Effector memory CD4-positive, alpha-beta T cell (primary cell): ENCODE measurements at places on chromosomes 11 and 22.

GRCh38 chr11:111176603-111177002 is 68.9 kb upstream of the POU2AF2 start:
- DNase-seq, result no peak

DNA sequence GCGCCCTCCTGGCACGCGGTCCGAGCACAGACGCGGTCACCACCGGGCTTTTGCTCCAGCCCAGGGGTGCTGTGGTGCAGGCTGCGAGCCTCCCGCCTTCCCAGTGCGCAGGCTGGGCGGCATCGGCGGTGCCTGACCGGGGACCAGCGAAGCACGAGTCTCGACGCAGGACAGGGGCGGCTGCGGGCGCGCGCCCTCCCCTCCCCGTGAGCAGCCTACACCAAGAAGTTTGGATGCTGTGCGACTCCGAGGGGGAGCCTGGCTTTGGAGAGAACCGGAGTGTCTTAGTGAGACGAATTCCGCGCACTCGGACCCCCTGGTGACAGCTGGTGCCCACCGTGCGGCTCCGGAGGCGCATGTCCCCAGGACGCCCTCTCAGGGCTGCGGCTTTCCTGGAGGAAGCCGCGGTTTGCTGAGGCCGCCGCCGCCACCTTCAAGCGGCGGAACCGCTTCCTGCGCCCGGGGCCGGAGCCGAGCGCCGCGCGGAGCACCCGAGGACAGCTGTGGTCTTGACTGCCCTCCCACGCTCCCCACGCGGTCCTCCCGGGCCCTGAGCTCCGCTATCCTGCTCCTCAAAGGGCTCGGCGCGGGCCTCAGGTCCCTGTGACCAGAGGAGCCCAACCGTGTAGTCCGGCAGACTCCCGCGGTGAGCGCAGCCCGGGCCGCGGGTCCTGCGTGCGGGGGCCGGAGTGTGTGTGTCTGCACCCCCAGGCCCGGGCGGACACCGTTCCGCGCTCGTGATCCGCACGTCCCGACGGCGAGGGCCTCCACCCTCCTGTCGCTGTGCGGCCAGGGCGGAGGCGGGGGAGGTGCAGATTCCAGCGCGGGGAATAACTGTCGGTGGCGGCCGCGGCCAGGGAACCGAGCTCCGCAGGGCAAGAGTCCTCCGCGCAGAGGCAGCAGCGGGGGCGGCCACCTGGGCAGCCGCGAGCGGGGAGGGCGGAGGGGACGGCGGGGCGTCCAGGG is 1.7 kb downstream of the FGF3 start:
- DNase-seq, result no peak

DNA sequence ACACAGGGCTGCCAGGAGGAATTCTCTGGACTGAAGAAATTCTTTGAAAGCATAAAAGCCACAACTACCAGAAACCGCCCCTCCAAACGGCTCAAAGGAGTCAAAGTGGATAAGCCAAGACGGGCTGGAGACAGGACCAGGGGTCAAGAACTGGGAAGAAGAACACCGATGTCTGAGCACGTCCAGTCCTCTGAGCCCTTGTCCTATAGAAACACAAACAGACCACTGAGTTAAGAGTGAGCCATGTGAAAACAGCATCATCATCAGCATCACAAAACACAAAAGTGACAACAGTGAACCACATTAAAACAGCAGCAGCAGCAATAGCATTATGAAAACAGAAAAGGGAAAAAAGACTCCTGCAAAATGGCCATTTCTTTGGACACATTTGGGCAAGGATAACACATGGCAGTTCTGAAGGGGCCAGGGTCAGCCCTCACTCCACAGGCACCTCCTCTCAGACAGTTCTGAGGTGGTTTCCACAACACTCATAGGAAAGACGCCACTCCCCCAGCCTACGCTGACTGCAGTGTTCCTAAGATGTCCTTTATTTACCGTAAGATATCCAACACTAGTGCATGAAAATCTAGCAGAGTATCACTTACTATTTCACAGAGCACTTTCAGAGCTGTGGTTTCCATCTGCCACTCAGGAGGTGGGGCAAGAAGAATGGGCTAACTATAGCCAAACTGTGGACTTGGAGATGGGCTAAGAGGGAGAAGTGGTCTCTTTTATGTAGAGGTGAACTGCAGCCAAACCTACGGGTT is 28.6 kb upstream of the YPEL1 start:
- DNase-seq, result no peak

DNA sequence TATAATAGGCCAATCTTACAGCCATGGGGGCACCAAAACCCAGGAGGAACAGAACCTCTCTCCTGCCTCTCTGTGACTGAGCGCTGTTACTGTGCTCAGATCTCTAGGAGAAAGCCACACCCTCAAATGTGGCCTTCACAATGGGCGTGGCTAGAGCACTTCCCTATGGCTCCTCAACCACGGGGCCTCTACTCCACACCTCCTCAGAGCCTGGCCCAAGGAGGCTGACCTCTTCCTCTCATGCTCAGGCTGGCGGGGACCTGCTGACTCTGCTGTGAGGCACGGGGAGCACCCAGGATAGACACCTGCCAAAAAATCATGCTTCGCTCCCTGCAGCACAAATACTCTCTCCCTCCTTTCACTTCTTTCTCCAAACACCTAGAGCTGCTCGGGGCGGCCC is 41.0 kb downstream of the C11orf58 start:
- DNase-seq, result no peak

- no peak for DNase-seq
Observed at GRCh38 chr11:29183301-29183700, 833.5 kb downstream of the KCNA4 start.

- DNase-seq, result no peak
Observed at GRCh38 chr11:64196626-64197025, 9.9 kb upstream of the FERMT3 start.

DNA sequence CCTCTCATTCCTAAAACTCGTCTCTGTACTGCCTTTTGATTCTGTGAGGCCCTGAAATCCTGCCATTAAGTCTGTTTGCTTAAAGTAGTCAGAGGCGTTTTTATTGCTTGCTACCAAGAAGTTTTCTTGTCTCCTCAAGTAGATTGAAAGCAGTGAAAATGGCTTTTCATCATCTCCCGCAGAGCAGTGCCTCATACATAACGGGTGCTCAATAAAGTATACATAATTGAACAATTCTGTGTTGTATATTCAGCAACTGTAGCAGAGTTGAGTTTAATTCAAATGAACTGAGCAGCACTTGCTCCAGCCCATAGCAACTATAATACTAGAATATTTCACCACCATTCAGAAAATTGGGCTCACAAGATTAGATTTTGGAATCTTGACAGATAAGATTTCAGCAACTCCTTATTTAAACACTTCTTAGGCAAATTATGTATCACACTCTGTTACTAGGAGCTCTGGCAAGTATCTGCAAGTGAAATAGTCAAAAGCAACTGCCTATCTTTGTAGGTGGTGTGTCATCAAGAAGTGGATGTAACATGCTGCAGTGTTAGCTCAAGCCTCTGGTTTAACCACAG is 20.0 kb downstream of the FIBIN start:
- no peak for DNase-seq

- no peak for DNase-seq
Observed at GRCh38 chr11:126479178-126479930, 123.9 kb downstream of the ST3GAL4 start.

- no peak for DNase-seq
Observed at GRCh38 chr11:96459751-96460150, 69.9 kb downstream of the JRKL start.

- DNase-seq, result no peak
Observed at GRCh38 chr22:35076630-35077029, 10.7 kb downstream of the ISX start.

DNA sequence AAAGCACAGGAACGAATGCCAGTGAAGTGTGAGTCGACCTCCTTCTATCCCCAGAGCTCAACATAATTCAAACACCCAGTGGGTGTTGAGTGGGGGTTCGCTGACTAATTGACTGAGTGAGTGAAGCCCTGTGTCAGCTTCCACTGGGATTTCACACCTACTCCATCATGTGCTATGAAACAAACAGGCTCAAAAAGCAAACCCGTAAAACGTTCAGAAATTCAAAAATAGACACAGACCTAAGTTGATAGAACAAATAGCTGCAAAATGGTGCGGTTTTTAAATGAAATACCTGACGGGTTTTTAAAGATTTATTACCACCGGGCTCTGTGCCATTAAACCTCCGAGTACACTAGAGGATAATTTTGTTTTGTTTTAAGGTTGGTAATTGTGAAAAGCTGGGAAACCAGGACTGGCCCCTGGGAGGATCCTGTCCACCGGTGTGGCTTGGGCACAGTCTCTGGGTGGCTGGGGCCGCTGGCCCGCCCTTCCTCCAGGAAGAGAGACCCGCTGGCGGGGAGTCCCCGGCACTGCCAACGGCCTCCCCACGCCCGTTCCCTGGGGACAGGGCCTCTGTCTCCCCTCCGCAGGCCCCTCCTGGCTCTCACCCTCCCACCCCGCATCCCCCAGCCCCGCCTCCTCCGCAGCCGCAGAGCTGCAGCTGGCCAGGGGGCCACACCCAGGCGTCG is 13.6 kb downstream of the KCNJ5 start:
- no peak for DNase-seq

DNA sequence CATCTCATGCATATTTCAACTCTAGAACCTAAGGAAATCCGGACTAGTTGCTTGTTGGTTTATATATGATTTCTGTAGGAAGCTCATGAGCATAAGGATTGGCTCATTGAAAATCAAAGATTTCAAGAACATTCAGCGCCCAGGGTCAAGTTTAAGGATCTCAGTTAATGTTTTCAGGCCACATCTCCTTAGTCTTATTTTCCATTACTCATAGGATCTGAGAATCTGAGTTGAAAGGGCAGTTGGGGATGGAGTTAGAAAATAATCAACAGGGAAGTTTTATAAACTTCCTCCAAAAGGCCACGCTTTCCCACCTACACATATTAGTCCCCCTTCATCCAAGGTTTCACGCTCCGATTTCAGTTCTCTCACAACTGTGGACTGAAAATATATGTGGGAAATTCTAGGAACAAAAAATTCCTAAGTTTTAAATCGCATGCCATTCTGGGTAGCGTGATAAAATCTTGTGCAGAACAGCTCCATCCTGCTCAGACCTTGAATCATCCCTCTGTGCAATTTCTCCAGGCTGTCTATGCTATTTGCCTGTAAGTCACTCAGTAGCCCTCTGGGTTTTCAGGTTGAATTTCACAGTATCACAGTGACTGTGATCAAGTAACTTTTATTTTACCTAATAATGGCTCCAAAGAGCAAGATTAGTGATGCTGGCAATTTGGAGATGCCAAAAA is 160.2 kb downstream of the KIRREL3 start:
- DNase-seq, result no peak

GRCh38 chr22:42841444-42841843 is 15.6 kb downstream of the ARFGAP3 start:
- no peak for DNase-seq

DNA sequence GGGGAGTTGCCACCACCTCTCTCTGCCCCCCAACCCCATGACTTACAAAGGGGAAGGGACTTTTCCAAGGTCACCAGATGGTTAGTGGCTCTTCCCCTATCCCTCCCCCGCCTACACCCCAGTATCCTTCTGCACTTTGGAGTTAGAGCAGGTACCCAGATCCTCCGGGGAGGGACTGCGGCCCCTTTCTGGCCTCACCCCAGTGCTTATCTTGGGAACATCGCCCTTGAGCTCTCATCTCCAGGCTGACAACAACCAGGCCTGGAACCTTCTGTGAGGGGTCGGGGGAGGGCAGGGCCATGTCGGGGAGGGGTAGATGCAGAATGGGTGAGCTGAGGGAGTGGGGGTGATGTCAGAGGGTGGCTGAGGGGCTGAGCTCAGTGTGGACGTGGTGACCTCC is 7.5 kb upstream of the NAALADL1 start:
- no peak for DNase-seq
